Activated T-helper 17 cell treated with anti-CD3 and anti-CD28 coated beads, Interleukin-2, amount 50 U/mL, for 72 hours (primary cell): ENCODE measurements at places on chromosomes 2 and 18. TPM values are rescaled to one million over a fixed set of nuclear protein-coding genes. Genes with fewer than 3 reads are reported as not detected.

DNA sequence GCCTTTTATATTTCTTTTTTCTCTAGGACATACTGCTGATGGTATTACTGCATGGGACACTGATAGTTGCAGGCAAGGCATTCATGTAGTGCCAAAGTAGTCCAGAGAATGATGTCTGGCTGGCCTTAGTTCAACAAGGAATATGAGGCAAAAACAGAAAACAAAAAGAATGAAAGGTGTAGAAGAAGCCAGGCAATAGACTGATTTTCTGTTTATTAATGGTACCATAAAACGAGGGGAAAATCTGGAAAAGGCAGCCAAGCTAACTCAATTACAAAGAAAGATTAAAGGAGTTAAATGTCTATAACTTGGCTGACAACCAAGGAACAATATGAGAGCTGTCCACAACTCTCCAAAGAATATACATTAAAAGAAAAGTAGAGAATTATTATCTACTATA is 284.9 kb downstream of the ZEB2 start:
- no peak for ATAC-seq

UGT1A7 gene
- total RNA-seq = not detected

DNA sequence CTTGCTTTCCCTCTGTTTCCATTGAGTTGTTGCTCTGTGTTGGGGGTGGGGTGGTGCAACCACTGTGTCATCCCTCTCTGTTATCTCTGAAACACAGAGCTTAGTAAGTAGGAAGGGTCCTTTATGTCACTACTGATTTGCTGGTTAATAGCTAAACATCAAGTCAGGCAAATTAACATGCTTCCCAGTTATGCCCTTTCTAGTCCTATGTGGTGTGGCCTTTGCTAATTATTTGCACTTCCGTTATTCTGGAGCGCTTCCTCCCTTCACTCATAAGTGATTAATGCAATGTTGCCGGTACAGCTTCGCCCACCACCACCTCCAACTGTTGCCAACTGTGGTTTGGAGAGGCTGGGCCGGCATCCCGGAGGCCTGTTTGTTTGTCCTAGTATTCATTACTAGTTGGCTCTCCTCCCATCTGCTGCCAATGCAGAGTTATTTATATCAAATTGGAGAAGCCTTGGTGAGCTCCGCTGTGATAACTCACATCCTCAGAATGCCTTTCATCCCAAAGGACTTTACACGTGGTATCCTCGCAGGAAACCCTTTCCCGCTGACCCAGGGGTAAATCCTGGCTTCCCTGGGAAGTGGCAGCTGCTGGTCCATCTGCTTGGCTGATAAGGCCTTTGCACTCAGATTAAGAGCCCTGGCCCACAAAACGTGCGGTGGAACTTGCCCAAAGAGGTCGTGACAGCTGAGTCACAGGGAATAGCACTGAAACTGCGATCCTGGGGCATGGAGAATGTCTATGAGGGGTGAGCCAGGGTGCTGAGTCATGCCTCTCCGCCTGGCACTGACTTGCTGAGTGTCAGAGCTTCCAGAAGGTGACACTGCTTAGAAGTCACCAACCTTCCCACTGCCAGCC is 72.0 kb upstream of the ZCCHC2 start:
- no peak for ATAC-seq

GRCh38 chr2:202583709-202584219 is 51.0 kb upstream of the FAM117B start:
- ATAC-seq = no peak

DNA sequence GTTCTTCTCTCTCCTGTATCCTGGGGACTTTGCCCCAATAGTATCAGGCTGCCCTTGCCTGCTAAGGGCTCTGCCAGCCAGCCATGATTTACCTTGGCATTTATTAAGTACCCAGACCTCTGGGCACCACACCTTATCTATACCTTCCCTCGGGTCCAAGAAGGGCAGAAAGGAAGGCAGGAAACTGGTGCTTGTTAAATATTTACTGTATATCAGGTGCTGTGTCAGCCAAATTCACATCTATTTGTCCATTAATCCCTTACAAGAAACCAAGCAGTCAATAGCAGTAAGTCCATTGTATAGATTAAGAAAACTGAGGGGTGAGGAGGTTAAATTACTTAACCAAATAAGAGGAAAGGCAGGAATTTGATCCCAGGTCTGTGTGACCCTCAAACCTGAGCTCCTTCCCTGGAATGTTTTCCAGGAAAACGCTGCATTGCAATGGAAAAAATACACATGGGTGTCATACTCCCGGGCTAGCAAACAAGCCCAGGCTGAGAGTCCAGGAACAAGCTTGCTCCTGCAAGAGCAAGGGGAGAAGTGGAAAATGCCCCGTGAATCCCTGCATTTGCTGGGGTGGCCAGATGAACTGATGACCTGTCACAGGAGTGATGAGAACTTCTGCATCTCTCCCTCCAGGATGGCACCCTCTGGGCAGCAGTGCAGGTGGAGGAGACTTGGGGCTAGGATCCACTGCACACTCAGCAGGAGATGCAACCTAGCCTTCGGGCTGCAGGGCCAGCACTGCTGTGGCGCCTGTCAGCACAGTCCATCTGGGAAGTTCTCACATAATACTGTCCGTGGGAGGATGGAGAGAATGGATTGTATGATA is 30.4 kb downstream of the CIB4 start:
- no peak for ATAC-seq

GRCh38 chr2:222364285-222364895 is 60.0 kb upstream of the SGPP2 start:
- ATAC-seq = no peak

GRCh38 chr18:62522178-62522503 is 684 bp upstream of the ZCCHC2 start:
- no peak for ATAC-seq

DNA sequence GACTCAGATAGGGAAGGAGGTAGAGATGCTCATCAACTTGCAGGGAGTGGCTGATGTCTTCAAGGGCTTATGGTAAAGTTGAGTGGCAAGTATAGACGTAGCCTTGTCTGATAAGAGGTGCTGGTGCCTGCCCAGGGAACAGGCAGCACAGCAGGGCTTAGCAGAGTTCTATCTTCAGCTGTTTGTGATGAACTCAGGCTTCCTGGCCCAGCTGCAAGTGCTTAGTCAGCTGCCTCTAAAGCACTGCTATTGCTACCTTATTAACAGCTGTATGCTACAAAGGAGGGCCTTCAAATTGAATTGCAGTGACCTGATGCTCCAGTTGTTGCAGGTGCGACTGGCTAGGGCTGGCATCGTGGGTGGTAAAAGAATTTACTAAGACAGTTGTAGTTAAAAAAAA is 82.1 kb downstream of the TSN start:
- ATAC-seq = no peak
